ENCODE measurements at places on chromosomes 7 and 10.

GRCh38 chr7:23074443-23075261 lies 30.9 kb upstream of the KLHL7 start:
- DNase-seq: no peak

GRCh38 chr10:43211030-43211429 lies 55.8 kb downstream of the RASGEF1A start:
- DNase-seq: no peak

DNA sequence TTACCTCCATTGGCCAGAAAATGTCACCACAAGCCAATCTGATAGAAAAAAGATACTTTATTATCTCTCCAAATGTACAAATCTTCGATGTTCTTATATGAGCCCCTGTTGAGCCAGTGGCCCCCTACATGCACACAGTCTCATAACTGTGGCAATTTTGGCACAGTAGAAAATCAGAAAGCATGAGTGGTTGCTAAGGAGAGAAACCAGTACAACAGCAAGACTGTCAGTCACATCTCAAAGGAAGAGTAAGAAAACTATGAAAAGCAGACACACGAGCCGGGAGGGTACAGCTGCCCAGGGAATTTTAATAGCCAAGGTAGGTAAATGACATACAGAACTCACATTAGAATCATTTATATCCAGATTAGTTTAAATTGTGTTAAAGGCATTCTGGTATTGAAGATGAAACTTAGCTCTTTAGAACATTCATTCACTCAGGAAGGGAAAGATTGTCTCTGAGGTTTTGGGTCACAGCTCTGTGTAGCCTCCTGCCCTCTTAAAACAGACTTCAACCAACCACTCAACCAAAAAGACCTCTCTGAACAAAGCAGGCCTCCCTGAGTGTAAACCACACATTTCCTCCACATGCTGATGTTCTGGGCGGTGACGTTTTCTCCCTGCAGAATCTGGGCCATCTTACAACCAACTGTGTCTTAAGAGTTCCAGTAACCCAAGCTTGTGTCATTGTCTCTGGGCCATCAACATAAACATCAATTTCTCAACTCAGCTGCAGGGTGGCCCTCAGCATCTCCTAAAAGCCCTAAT lies 80.8 kb upstream of the ADAM12 start:
- no peak for DNase-seq

DNA sequence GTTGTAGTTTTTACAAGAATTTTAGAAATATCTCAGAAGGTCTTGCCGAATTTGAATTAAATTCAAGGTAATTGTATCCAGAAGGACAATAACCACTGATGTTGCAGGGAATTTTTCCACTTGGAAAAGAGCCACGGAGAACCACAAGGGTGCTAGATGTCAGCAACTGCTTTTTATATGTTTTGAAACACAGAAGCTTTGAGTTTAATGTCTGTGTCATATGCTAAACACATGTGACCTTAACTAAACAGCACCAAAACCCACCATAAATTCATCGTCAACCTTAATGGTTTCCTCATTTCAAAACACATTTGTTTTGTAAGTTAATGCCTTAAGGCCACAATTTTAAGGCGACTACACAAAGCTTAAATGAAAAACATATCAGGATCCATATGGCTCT lies 106.9 kb downstream of the COL28A1 start:
- DNase-seq: no peak

DNA sequence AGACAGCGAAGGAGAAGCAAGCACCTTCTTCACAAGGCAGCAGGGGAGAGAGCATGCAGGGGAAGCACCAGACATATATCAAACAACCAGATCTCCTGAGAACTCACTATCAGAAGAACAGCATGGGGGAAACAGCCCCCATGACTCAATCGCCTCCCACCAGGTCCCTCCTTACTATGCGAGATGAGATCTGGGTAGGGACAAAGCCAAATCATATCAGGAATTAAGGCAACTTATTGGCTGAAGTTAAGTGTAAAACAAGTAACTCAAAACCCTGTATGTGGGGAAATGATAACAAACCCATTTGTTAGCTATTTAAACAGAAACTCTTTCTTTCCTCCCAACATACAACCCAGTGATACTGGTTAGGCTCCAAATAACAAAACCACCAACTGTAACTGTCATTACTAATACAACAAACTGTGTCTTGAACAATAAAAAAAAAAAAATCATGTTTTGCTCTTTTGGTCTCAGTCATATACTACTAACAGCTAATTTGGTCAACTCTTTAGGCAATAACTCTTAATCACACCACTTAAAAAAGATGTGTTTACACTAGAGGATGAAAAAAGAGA lies 57.8 kb downstream of the MINDY3 start:
- no peak for DNase-seq

DNA sequence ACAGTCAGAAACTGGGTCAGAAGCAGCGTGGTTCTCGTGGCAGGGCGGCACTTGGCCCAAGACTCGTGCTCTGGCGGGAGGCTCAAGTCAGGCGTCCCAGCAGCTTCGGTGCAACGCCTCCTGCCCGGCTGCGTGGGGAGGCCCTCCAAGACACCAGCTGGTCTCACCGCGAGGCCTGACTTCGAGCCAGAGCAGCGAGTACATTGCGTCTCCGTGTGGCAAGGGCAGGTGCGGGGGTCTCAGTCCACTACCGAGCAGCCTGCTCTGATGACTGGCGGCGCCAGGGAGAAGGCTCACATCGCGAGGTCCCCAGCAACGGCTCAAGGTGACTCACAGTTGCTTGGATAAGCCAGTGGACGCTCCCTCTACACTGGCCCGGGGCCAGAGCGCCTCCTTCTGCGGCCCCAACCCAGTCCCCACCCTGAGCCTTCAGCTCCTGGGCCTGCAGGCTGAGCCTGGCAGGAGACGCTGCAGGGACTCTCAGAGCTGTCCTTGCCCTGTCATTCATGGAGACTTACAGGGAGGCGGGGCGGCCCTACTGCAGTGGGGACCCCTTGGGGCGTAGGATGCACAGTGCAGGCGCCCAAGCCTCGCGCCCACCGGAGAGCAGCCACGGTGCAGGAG lies 41.9 kb upstream of the PRKAR1B start:
- DNase-seq: no peak

DNA sequence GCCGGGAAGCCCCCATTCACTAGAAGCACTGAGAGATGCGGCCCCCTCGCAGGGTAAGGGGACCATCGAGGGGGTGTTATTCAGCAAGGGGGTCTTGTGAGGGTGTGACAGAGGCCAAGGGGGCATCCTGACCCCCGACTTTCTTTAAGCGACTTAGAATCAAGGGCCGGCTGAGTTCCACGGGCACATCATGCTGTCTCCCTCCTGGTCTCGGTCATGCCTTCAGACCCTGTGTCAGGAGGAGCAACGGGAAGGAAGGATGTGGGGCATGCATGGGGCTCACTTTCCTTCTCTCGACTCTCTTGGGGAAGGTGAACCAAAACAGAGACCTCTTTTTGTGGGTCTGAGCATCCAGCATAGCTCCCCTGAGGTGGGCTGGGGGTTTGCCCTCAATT lies 2.5 kb downstream of the ACSL5 start:
- DNase-seq: no peak
